ENCODE measurements at places on chromosomes 2 and 18.

- DNase-seq = no peak
Observed at GRCh38 chr2:176399074-176399598, 129.9 kb downstream of the MTX2 start.

DNA sequence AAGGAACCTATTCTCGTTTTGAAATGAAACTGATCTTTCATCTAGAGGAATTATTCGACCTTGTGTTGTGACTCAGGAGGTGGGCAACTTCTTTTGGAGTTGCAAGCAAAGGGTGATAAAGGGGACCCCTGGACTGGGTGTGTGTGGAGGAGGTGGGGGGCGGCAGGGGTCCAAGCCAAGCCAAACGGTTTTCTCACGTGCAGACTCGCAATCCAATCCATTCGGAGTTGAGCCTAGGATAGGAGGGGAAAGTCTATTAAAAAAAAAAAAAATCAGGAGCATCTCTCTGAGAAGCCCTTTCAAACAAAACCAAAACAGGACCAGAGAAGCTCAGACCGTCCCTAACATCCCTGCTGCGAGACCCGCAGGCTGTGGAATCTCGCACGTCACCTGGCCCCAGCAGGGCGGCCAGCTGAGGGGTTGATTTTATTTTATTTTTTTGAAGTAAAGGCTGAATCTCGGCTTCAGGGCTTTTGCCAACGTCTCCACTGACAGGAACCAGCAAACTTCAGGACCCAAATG lies 3.7 kb upstream of the ZEB2 start:
- no peak for DNase-seq

- DNase-seq = no peak
Observed at GRCh38 chr2:230898016-230898712, 26.9 kb downstream of the GPR55 start.

DNA sequence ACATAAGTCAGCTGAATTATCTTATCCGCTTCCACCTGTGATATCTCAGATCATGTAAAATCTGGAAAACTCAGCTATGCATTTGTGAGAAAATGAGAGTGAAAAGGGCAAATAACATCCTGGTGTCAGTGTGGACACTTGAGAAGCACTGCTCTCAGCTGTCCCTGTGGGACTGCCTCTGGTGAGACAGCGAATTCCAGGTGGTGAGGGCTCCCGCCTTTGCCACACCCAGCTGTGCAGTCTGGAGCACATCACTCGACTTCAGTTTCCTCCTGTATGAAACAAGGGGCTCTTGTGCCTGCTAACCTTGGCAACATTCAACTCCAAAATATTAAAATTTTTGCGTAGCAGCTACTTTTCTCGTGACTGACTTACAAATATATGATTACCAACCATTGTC lies 194.9 kb upstream of the BOD1L2 start:
- DNase-seq = no peak

DNA sequence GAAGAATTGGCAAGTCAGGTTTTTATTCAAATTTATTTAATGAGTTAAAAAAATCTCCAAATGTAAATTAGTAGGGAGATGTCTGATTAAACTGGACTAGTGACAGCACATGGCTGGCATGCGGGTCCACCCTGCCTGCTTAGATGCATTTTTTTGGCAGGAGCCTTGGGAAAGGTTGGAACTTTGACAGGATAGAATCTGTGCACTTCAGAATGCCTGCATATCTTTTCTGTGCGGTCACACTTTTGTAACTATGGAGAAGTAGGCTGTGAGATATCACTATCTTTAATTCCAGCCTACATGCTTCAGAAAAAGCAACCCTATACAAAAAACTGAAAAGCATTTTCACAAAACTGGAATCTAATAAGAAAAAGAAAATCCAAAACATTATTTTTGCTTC lies 317.8 kb downstream of the MBD2 start:
- no peak for DNase-seq

- DNase-seq = no peak
Observed at GRCh38 chr18:10846657-10847407, 302.5 kb downstream of the PIEZO2 start.

- DNase-seq = peak; percentile 37
Observed at GRCh38 chr2:127355407-127356008, 32.3 kb downstream of the MAP3K2 start.

DNA sequence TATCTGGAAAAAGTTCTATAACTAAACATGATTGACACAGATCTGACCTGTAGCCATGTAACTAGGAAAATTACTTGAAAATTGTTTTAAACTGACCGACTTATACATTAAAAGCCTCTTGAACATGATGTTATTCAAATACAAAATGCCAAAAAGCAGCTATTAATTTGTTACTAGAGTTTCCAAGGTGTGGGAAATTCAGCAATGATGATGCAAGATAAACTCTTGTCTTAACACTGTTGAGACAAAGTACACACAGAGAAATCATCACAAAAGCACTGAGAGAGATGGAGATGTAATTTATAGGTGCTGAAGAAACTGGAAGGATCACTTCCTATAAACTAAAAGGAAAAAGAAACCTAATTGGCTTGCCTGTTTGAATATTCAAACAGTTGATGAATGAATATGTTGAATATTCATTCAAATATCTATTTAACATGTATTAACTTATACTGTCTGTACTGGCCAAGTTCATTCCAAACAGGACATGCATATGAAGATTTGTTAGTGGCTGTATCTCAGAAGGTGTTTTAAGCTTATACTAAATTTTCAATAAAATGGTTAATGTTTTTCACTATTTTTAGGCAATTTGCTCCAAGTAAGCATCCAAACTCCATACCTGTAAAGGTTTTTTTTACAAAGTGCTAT lies 34.6 kb upstream of the WDR75 start:
- DNase-seq = no peak

Measured in CD4-positive, alpha-beta T cell treated with Interleukin-6 at 100 ng/mL for 8 hours (primary cell).